ENCODE measurements at places on chromosomes 5 and 9.

DNA sequence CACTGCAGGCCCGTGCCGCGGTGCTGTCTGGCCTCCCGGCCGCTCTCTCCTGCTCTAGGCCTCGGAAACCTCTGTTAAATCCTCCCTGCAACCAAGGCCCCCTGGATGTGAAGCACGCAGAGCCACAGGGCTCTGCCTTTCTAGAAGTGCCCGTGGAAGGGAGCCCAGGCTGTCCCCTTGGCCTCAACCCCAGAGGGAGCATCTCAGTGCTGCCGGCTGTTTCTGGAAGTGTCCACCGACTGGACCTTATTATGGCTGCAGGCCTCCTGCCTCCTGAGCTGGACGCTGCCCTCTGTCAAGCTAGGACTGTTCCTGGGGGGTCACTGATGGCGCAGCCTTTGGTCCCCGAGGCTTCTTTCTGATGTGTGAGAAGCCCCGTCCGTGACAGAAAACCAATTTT, 40.4 kb upstream of the PHYKPL start:
- DNase-seq = no peak

- no peak for DNase-seq
Measured at GRCh38 chr5:102314328-102314727, 18.2 kb upstream of the SLCO4C1 start.

DNA sequence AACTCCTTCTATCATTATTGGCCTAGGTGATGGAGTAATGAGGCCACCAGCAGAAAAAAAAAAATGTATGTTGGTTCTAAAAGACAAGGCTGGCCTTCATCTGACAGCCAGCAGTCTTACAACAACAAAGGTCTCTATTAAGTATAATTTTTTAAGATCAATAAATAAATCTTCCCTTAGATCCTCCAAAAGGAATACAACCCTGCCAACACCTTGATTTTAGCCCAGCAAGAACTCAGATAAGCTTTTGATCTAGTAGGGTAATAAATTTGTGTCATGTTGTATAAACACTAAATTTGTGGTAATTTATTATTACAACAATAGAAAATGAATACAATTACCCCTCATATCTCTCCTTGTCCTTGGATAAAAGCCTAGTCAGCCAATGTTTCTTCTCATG, 633.2 kb upstream of the FAM174A start:
- no peak for DNase-seq

DNA sequence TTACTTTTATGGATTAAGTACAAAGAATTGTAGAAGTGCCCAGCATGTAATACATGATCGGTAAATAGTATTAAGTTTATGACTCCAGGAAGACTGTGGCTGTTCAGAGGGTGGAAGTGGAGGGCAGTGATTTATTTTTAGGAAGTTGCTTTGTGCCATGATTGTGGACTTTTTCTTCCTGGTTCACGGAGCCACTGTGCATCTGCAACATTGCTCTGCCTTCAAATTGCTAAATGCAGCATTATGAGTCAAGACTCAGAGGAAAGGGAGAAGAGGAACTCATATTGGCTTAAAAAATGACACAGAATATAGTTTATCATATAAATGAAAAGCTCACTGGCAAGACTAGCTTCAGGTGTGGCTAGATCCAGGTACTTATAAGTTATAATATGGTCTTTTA, 301.5 kb downstream of the KCTD16 start:
- no peak for DNase-seq

DNA sequence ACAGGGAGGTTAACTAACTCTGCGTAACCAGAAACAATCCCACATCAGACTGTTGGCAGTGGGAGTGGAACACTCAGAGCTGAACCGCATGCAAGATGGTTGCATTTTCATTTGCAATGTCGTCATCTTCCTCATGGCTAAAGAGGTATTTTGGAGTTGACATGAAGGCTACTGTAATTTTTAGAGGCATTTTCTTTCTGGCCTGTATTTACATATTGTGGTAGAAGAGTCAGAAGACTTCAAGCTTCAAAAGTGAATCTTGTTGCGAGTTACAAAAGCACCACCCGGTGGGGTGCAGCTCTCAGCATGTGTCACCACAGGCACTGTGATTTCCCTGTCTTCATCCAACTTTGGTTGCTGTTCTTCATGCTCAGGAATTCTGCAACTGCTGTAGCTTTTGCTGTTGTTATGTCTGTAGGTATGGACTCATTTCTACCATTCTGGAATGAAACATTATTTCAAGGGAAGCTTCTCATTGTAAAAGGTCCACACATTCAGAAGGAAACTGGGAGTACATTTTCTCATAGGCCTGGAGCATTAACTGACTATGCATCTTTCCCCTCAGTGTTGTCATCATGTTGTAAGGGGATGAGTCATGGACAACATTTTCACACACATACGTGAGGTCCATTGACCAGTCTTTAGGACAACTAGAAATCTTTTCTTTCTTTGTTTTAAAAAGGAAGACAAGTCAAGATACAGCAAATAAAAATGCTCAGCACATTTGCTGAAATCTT, 35.4 kb upstream of the GDNF start:
- no peak for DNase-seq

- no peak for DNase-seq
Measured at GRCh38 chr5:134355681-134356080, 11.3 kb downstream of the CDKL3 start.

GRCh38 chr9:90025816-90026215, 421.0 kb downstream of the GADD45G start:
- no peak for DNase-seq

DNA sequence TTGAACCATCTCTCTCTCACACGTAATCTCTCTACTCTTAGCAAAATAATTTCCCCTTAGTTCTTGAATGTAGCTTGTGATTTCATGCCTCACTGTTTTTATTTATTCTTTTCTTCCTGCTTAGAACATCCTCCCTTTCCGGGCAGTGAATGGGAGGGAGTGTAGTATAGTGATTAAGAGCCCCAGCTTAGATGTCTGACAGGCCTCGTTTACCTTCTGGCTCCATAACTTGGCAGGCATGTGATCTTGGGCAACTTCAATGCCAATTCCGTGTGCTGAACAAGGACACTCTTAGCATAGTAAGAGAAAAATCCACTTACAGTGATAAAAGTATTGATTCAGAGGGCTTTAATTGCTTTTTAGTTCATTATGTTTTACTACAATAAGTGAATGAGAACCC, 96.3 kb upstream of the TNPO1 start:
- DNase-seq = no peak

DNA sequence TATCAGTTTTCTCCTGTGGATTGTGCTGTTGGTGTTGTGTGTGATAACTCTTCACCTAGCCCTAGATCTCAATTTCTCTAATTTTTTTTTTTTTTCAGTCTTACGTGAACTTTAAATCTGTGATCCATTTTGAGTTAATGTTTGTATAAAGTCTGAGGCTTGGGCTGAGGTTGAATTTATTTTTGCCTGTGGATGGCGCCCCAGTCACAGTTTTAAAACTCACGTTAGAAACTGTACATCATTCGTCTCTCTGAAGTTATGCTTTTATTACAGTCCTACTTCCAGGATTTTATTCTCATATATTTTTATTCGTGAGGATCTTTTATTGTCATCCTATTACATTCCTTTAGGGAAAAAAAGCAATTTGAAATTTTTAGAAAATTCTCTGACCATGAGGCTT, 103.1 kb downstream of the EHMT1 start:
- DNase-seq = no peak

DNA sequence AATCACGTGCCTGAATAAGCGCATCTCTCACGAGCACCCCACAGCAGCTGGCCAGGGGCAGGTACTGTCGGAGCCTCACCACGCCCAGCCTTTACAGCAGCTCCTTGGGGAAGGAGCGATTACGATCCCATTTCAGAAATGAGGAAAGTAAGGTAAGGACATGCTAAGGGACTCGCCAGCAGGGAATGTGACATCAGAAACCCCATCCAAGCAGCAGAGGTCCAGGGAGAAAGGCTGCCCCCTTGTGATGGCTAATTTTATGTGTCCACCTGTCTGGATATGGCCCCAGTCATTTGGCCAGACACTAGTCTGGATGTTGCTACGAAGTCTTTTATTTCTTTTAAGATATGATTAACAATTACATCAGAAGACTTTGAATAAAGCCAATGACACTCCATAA, 77.3 kb downstream of the UBE2QL1 start:
- no peak for DNase-seq

DNA sequence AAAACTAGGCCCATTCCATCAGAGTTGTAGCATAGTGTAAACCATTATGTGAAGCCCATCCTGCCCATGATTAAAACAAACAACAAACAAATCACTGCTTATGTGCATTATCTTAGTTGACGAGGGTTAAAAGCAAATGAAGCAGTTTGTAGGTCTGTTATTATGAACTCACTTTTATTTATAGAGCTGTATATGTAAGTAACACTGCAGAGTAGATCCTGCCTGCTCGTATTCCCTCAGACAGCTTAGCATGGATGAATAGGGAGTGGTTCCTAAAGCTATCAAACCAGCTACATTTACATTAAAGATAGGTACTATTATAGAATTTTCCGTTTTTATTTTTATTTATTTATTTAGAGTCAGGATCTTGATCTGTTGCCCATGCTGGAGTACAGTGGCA, 112.6 kb downstream of the GDNF start:
- no peak for DNase-seq

DNA sequence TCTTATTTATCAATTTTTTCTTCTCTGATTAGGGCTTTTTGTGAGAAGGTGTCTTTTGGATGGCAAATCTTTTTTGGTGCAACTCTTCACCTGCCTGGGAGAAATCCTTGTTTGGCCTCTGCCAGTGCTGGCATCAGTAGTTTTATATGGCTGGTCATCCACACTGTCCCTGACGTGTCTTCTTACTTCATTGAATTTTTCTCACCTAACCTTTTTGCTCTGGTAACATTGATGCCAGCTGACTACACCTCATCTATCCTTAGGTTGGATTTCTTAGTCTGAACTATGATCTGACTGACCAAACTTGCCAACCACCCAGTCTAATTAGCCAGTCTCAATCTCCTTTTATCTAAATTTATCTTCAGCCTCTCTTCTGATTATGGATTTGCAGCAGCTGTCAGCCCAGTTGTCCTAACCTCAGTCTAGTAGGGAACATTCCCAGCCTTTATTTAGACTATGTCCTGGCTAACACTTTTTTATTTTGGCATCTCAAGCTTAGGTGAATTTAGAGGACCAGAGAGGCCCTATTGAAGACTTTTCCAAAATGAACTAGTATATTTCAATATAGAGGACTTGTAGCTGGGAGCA, 10.6 kb upstream of the TMEM38B start:
- DNase-seq = no peak

DNA sequence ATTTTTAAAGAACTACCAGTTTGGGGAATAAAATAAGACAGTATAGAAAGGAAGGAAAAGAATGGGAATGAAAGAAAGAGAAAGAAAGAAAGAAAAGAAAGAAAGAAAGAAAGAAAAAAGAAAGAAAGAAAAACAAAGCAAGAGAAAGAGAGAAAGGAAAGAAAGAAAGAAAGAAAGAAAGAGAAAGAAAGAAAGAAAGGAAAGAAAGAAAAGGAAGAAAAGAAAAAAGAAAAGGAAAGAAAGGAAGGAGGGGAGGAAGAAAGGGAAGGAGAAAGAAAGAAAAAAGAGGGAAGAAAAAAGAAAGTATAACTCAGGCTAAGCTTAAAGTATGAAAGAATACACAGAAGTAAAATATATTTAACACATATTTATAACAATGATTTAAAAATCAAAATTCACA, 51.0 kb upstream of the FGF10 start:
- no peak for DNase-seq

- DNase-seq = no peak
Measured at GRCh38 chr5:143569722-143570567, 166.5 kb upstream of the NR3C1 start.

GRCh38 chr5:142065273-142065672, 43.3 kb upstream of the NDFIP1 start:
- no peak for DNase-seq

GRCh38 chr5:90866333-90866732, 307.7 kb downstream of the ADGRV1 start:
- DNase-seq = no peak

- no peak for DNase-seq
Measured at GRCh38 chr9:38108326-38108725, 39.3 kb upstream of the SHB start.

DNA sequence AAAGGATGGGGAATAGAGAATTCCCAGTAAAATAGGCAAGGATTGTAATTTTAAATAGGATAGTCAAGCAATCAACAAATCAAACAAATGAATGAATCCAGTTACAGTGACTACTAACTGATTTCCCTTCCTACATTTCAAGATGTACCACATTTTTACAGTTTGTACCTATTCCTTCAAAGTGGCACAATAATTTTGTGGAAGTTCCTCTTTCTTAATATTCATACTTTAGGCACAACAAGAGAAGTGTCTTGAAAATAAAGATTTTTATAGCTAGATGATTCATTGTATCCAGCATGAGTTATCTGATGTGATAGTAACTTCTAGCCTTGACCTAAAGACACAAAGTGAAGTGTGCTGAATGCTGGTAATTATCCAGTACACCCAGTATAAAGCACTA, 122.2 kb upstream of the ACOT12 start:
- DNase-seq = no peak

- DNase-seq = no peak
Measured at GRCh38 chr5:64273276-64273675, 107.6 kb downstream of the RNF180 start.

DNA sequence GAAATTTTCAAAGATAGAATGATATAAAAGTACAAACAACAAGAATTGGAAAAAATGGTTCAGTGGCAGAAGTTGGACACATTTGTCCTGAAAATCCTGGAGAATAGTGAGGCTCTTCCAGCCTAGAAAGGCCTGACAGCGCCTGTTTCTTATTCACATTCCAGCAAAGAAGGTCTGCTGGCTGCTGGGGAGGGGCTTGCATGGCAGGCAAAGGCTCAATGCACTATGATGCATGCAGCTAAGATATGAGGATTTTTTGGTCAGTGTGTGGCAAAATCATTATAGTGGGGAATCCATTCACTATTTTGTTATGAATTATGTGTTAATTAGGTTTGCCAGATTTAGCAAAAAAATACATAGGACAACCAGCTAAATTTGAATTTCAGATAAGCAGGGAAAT, 243.9 kb upstream of the SLC30A5 start:
- DNase-seq = no peak

GRCh38 chr5:111914966-111915636, 158.1 kb upstream of the NREP start:
- no peak for DNase-seq

- no peak for DNase-seq
Measured at GRCh38 chr9:72486594-72486955, 34.8 kb upstream of the TMC1 start.

- DNase-seq = no peak
Measured at GRCh38 chr9:109122726-109123621, 3.2 kb upstream of the TMEM245 start.

- no peak for DNase-seq
Measured at GRCh38 chr5:145218982-145219381, 616.2 kb downstream of the PRELID2 start.
